ENCODE measurements at places on chromosomes 6 and 20.

GRCh38 chr6:14083751-14084150 is 33.8 kb upstream of the CD83 start:
- DNase-seq: no peak

DNA sequence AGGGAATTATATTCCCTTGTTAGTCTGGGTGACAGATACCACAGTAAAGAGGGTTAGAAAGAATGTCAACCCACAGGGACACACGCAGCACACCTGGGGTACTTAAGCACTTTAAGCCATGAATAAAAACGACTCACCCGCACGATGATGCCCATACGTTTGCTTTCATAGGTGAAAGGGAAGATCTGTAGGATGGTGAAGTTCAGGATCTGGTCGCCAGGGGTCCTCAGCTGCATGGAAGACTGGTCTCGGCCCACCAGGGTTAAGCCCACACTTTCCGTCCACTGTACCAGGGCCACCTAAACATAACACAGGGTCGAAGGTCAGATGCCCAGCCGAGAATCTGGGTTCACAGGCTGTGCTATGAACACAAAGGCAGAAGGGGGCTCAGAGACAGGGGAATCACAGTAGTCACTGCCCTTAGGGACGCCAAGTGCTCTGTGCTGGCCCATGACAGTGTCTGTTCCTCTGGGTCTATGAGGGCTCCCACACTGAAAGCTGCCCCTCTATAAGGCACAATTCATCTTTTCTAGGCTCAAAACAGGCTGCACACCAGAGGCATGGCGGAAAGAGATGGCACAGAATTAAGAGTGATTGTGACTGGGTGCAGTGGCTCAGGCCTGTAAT is 96.8 kb upstream of the NFATC2 start:
- peak; percentile 63 for DNase-seq

GRCh38 chr6:79687759-79688158 is 56.6 kb downstream of the SH3BGRL2 start:
- no peak for DNase-seq

DNA sequence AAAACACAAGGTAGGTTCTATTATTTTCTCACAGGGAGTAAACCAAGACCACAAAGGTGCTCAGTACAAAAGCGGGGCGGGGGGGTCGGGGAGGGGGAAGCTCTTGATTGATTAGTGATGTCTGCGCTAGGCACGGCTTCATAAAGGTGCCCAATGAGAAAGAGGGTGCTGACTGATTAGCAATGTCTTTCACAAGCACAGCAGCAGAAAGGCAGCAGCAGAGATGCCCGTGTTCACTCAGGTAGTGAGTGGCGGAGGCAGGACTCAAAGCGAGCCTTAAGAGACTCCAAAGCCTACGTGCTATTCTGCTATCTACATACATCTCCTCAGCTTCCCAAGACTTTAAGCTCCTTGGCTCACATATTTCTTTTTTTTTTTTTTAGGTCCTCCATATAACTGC is 20.3 kb downstream of the NFATC2 start:
- no peak for DNase-seq

GRCh38 chr6:1027109-1027794 is 284.6 kb upstream of the FOXQ1 start:
- no peak for DNase-seq

DNA sequence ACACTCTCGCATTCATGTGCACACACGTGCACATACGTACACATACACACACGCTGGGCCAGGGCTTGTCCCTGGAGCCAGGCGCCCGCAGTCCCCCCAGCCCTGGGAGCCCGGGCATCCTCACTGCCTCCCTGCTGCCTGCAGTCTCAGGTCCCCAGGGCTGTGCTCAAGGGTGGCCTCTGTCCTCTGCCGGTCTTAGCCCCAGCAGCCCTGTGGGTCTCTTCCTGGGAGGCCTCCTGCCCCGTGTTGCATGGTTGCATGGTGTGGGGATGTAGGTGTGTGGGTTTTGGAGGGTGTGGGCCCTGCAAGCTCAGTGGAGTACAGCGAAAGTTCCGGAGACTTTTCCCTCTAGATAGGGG is 101.5 kb downstream of the TMEM242 start:
- no peak for DNase-seq

- no peak for DNase-seq
Observed at GRCh38 chr20:51801823-51802123, 548 bp downstream of the SALL4 start.

DNA sequence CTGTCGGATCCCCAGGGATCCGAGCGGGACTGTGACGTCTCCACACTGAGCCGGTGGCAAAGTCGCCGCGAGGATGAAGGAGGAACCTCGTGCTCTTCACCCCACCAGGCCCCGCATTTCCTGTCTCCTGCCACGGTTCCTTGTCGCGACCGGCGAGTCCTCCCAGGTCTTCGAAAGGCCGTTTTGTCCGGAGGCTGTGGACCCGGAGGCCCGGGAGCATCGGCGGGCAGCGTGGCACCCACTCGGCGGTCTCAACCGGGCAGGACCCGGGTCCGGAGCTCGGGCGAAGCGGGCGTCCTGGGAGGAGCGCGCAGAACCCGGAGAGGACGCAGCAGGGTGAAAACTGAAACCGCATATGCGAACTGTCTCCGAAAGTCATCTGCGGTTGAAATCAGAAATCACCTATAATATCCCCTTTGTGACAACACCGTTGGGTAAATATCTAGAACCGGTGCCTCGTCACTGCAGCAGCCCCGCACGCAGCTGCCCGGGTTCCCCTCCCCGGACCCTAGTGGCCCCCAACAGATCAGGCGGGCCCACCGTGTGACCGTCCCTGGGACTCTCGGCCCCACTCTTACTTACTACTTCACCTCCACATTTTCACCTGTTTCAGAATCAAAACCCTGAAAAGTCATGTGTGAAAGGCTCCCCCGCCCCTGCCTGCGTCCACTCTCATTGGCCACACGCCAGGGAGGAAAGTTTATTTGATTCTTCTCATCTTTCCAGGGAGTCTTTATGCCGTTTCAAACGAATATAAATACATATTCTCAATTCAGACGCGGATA is 3.1 kb upstream of the ULBP2 start:
- DNase-seq: peak; percentile 42

- DNase-seq: no peak
Observed at GRCh38 chr20:9616455-9616805, 102.0 kb downstream of the LAMP5 start.

DNA sequence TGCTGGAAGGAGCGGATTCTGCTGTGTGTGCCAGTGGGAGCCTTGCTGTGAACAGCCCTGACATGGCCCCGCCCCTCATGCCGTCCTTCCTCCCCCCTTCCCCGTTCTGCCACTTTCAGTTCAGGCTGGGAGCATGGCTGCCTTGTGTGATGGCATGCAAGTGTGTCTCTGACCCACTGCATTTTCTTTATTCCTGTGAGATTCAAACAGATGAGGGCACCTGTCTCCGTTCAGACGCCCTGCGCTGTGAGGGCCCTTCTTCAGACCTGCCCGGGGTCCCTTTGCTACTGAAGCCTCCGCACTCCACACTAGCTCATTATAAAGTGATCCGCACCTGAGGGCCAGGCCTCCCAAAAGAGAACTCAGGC is 88.3 kb downstream of the TAF4 start:
- no peak for DNase-seq

DNA sequence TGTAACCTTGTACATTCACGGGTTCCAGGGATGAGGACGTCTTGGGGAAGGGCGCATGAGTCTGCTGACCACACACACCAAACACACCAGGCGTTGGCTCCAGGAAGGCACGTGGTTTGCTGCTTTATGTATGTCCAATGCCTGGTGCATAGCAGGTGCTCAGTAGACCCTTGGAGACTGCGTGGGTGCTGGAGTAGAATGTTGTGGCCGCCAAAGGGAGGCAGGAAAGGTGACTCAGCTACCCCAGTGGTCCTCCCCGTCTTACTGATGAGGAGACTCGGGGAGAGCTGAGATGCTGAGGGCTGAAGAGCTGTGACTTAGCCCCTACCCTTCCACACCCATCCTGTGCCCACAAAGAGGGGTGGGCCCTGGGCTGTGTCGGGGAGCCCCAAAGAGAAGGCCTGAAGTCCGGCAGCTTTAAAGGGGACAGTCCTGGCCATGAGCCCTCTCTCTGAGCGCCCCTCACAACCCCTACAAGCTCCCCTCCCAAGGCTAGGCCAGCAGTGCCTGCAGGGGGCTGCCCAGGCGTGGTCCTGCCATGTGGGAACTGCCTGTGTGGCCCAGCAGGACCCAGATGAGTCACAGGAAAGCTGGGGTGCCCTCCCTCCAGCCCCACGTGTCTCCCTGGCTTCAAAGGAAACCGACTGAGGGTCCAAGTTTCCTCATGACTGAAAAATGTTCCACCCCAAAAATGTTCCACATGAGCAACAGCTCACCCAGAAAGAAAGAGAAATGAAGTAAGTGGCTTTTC is 28.0 kb upstream of the PTGIS start:
- DNase-seq: no peak

DNA sequence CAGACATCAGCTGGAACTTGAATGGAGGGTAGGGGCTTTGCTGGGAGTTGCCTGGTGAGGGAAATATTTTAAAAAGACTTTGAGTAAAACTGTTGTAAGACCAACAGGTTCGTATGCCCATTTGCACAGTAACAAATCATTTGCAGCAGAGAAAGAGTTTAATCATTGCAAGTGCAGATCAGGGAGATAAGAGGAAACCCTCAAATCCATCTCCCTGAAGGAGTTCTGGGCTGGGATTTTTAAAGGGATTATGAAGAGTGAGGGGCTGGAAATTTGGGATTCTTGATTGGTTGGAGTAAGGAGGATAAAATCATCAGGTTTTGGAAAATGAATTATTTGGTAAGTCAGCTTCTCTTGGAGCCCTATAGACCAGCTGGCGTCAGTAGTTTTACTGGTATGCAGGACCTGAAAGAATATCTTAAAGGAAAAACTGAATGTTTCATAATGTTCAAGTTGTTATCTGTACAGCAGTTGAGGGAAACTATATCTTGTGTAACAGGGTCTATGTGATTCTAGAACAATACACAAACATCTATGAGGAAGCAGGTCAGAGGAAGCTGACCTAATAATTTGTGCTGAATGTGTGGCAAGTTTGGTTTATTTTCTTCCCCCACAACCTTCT is 295.5 kb downstream of the PLCB1 start:
- no peak for DNase-seq

DNA sequence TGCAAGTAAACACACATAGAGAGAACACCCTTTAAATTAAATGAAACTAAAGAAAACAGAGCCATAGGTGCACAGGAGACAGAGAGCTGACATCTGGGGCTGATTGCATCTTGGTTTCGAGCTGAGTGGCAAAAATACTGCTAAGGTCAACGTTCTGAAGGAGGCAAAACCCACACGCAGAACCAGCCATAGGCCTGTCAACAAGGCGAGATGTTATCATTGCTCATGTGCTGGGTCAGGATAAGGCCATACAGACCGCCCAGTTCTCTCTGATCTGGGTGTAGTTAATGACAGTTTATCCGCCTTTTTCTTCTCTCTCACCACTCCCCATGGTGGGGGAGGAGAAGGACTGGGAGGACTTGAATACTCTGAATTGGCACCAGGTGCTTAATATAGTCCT is 4.5 kb upstream of the FAM110A start:
- no peak for DNase-seq

- DNase-seq: no peak
Observed at GRCh38 chr20:25699914-25700313, 3.3 kb upstream of the ZNF337 start.

- DNase-seq: no peak
Observed at GRCh38 chr20:24682496-24682985, 213.1 kb downstream of the SYNDIG1 start.

DNA sequence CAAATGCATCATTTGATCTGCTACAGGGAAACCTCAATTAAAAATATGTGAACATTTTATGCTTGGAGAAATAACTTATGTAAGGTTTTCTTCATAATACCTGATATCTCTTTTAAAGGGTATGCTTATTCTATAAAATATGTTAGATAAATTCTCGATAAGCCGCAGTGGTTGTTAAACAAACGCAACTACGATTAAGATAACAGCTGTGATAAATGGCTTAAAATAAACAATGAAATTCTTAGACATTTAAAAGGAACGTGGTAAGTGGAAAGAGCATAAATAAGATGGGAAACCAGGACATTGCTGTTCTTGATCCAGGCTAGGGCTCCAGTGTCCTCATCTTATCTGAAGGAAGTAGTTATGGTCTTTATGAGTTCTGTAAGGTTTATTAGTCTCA is 415.9 kb downstream of the CD83 start:
- no peak for DNase-seq

- DNase-seq: no peak
Observed at GRCh38 chr6:102149191-102149590, 755.7 kb downstream of the GRIK2 start.

DNA sequence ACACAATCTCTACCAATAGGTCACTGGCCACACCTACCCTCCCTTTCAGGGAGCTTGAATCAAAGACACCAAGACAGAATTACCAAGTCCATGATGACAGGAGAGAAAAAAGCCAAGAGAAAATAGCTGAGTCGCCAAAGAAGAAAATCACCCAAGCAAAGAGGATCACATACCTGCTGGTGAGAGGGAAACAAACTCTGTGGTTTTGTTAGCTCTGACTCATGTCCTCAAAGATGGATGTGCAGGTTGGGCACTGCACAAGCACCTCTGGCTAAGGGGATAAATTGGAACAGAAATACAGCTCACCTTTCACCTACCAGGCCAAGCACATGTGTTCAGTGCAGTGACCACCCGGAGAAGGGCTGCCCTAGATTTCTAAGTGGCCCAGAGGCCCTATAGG is 114.8 kb downstream of the TFAP2A start:
- no peak for DNase-seq

- DNase-seq: no peak
Observed at GRCh38 chr6:133746417-133746770, 142.5 kb upstream of the TCF21 start.

DNA sequence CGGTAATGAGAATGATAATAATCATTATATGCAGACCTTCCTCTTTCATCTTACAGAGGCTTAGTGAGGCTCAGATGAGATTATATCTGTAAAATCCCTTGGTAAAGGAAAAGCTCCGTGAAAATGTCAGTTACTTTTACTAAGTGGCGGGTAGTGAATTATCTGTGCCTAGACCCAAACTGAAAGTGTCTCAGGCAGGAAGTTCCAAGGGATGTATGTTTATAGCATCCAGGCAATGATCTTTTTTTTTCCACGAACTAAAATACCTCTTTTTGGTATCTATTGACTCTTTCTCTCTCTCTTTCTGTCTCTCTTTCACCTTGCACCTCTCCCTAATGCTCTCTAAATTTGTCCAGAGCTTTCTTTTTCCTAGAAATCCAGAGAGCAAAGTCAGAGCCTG is 5.0 kb downstream of the TCF21 start:
- no peak for DNase-seq

DNA sequence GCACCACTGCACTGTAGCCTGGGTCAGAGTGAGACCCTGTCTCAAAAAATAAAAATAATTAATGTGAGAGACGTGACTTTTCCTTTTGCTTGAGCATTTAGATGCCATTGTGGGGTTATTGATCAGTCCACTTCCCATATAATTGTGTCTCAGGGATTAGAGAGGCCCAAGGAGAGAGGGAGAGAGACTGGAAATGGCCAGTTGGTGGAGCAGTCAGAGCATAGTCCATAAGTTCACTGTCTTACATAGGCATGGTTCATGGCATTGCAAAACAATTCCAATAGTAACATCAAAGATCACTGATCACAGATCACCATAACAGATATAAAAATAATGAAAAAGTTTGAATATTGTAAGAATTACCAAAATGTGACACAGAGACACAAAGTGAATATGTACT is 15.2 kb upstream of the SDHAF4 start:
- no peak for DNase-seq

All from germinal center (tissue), 1 donor.